Ecto neural progenitor cell (in vitro differentiated cells): ENCODE measurements at places on chromosomes 5 and 9.
A peak's percentile ranks its signal among the peaks of the same experiment; 100 is the strongest.

DNA sequence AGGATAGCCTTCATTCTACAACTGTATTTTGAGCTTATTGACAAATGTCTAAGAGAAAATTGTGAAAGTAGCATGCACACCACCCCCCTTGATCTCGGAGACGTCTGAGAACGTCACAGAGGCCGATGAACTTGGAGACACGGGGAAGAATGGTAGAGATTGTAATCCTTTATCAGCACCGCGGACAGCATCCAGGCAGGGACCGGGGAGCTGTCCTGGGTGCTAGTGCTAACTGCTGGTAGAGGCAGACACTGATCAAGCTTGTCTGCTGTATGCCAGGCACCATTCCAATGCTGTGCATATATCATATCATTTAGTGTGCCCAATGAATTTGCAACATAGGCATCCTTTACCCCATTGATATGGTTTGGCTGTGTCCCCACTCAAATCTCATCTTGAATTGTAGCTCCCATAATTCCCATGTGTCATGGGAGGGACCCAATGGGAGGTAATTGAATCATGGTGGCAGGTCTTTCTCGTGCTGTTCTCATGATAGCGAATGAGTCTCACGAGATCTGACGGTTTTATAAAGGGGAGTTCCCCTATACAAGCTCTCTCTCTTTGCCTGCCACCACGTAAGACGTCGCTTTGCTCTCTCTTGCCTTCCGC, 98.8 kb downstream of the LHX2 start:
- peak; percentile 83 for DNase-seq

DNA sequence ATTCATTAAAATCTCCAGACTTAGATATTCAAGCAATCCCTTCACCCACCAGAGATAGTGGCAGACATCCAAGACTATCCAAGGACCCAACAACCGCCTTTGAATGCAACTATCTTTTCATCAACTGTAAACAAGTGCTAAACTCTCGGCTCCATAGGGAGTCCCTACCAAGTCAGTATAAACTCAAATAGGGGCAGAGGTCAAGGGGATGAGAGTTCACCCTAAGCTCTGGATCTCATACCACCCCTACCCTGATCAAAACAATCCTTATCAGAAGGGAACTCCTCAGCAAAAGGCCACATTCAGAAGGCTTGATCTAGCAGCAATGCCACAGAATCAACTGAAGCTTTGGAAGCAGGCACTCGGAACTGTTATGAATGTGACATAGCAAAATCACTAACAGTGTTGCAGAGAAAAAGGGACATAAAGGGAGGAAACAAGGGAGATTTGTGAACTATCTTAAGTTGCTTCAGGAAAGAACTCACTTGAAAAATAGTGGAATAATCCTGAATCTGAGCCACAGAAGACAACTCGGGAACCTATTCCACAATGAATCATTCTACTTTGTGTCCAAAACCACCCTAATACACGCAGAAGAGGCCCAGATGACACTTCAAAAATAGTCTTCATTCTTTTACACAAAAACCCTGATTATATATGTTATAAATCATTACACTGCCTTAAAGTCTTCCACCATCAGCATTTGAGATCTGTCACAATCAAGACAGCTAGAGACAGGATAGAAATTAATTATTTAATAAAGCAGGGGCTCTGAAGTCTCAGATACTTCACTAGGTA, 49.8 kb downstream of the NR6A1 start:
- DNase-seq: no peak

- DNase-seq: no peak
These were observed 3.2 kb downstream of the CAVIN4 start for GRCh38 chr9:100581081-100581480.

GRCh38 chr9:86846656-86847055, 100.7 kb downstream of the GAS1 start:
- no peak for DNase-seq

DNA sequence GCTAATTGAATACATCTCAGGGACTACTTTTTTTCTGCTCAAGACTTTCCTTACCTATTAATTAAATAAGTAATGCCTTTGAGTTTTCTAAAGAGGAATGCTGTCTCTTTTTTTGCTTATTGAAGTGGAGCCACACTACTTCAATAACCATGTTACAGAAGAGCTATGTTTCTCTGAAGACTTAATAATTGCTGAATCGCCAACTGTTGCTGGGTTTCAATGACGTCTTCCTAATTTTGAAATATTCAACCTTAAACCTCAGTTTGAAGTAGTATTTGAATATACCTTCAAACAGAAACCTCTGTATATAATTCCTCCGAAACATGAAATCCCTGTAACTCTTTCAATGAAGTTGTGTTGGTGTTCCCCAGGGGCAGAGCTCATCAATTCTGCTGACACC, 21.0 kb downstream of the NUDT12 start:
- no peak for DNase-seq

GRCh38 chr5:32274548-32275395, 38.0 kb downstream of the MTMR12 start:
- DNase-seq: no peak

DNA sequence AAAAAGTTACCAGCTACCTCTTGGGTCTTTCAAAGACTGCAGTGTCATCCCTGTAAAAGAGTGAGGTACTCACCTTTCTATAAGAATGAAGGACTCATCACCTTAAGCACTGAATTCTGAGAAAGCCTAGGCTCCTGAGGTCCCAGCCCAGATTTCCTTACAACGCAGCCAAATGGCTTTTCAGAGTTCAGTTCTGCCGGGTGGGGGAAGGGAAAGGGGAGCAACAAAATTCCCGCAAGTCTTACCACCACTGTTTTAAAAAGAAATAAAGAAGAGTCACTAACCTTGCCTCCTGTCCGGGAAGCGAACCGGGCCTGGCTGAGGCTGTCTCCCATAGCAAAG, 373 bp downstream of the ADAMTS12 start:
- DNase-seq: no peak

DNA sequence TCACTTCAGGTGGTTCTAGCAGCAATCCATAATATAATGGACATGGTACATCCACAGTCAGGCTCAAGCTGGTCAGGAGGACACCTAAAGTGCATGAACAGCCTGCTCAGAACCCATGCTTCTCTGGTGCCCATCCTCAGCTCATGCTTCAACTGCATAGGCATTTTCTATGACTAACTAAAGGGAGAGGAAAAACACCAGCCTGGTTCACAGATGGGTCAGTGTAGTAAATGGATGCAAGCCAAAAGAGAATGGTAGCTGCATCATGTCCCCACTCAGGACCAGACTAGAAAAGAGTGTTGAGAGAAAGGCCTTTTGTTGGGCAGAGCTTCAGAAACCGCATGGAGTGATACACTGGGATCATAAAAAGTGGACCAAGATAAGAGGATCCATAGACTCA, 556.6 kb downstream of the TLE1 start:
- DNase-seq: no peak

- no peak for DNase-seq
These were observed 26.6 kb downstream of the GRAMD2B start for GRCh38 chr5:126449751-126450271.

- no peak for DNase-seq
These were observed 5.7 kb upstream of the C5orf46 start for GRCh38 chr5:147912011-147912410.

- DNase-seq: no peak
These were observed 93.9 kb downstream of the SCAI start for GRCh38 chr9:125049212-125050049.

- DNase-seq: no peak
These were observed 59.2 kb downstream of the SMC5 start for GRCh38 chr9:70318002-70318401.

- no peak for DNase-seq
These were observed 6.9 kb downstream of the OLFML2A start for GRCh38 chr9:124783830-124784229.

DNA sequence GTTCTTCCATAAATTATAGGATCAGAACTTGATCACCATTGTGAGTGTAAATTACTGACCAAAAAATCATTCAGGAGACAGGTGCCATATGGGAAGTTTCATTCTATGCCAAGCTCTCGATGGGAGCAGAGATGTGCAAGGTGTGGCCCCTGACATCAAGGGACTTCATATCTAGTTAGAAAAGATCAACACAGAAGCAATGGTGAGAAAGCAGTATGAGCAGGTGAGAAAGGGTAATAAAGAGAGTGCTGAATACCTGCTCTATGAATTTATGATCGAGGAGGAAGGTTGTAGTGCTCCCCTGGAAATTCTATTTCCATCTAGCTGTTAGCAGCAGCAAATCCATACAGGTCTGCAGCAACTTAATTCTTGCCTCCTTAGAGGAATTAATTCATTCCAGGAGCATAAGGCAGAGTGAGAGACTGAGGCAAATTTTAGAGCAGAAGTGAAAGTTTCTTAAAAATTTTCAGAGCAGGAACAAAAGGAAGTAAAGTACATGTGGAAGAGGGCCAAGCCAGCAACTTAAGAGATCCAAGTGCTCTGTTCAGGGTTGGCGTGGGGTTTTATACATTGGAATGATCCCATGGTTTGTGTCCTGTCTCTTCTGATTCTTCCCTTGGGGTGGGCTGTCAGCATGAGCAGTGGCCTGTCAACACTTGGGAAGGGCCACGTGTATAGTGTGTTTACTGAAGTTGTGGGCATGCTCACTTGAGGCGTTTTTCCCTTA, 181.8 kb downstream of the SAXO1 start:
- DNase-seq: no peak

GRCh38 chr5:151094030-151094851, 13.4 kb upstream of the TNIP1 start:
- no peak for DNase-seq

GRCh38 chr5:1827886-1828397, 26.7 kb downstream of the NDUFS6 start:
- peak; percentile 63 for DNase-seq

- no peak for DNase-seq
These were observed 37.2 kb downstream of the OLFML2A start for GRCh38 chr9:124814164-124814535.

DNA sequence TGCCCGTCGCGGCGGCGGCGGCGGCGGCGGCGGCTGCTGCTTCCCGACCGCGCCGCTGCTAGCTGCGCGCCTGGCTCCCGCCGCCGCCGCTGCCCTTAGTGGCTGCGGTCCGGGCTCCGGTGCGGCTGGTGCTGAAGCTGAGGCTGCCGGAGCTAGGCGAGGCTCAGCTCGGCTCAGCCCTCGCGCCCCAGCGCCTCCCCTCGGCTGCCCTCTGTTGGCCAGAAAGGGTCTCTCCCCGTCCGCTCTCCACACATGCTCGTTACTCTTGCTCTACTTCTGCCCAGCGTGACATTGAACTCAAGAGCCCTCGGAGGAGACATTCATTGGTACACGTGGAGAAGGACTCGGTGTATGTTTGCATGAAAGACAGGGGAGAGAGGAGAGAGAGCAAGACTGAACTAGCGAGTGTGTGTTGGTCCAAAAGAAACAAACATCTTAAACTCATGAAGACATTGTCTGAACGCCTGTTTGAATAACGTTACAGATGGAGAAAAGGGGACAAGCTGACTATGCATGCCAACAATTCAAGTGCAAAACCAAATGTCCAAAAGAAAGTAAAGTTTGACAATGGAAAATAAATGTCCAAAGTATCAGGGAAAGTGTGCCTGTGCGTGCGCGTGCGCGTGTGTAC, at the start of gene HCN1:
HCN1 (minus strand) TSS at position 175 of the 631 bp plus-strand sequence.
- peak; percentile 90 for DNase-seq

GRCh38 chr9:89477811-89478630, 19.9 kb downstream of the SEMA4D start:
- no peak for DNase-seq

DNA sequence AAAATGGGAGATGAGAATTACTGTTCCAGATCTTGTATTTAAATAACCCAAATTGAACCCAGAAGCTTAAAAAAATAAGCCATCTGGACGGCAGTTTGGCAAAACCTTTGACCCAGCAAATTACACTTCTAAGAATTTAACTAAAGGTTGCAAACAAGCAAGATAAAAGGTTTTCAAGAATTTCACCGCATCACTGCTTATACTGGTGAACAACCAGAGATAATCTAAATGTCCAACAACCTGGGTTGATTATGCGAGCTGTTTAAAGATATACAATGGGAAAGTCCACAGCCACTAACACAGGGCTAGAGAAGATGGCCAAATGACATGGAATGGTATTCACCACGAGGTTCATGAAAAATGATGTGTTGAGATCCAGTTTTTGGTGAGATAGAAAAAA, 149.3 kb downstream of the GNAQ start:
- DNase-seq: no peak

- DNase-seq: no peak
These were observed 31.1 kb downstream of the RASA1 start for GRCh38 chr5:87298692-87299362.

- no peak for DNase-seq
These were observed 203.4 kb downstream of the MCTP1 start for GRCh38 chr5:95081500-95081960.

DNA sequence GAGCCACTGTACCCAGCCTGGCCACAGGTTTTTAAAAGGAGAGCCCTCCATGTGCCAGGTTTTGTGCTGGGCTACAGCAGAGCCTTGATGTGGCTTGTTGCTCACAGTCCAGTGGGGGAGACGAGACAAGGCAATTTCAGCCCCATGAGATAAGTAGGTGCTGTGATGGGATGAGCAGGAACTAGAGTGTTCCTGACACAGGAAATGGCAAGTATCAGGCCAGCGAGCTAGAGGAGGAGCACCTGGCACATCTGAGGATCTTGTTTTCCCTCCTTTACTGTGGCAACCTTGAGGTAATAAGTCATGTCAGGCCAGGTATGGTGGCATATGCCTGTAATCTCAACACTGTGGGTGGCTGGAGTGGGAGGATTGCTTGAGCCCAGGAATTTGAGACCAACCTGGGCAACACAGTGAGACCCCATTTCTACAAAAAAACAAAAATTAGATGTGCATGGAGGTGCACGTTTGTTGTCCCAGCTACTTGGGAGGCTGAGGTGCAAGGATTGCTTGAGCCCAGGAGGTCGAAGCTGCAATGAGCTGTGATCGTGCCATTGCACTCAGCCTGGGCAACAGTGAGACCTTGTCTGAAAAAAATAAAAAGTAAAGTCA, 3.8 kb upstream of the ZDHHC12 start:
- no peak for DNase-seq

DNA sequence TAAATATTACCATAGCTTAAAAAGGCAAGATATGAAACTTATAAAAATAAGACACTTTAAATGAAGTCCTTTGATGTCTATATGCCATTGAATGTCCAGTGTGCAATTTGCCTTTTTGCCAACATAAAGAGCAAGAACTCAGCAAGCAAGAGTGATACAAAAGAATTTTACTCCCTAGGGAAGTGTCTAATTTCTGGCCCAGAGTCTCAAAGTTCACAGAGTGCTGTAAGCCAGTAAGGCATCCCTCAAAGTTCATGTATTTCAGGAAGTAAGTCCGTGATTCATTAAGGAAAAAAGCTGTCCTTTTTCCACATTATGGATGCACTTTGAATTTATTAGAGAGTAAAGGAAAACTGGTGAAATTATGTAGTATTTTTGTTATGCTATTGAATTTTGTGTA, 185.2 kb downstream of the CCDC171 start:
- DNase-seq: no peak
